ENCODE measurements at places on chromosomes 1 and 21. TPM values are rescaled to one million over a fixed set of nuclear protein-coding genes. Genes with fewer than 3 reads are reported as not detected.

The PGBD5 gene
- total RNA-seq, result 2.1 TPM

The NOS1AP gene
- total RNA-seq, result 0.05 TPM

The HLCS gene
- 5.4 TPM for total RNA-seq

The KIF26B gene
- 1.6 TPM for total RNA-seq

The TNFRSF4 gene
- total RNA-seq, result 12.7 TPM

The OXCT2 gene
- total RNA-seq, result 2.6 TPM

The SPRR5 gene
- not detected for total RNA-seq

The IQGAP3 gene
- total RNA-seq, result 2.5 TPM

The MYCL gene
- total RNA-seq, result 12.4 TPM

The LRRC53 gene
- total RNA-seq, result 0.19 TPM

The GABRD gene
- 0.14 TPM for total RNA-seq

The CHAF1B gene
- 6.1 TPM for total RNA-seq

The HTR6 gene
- not detected for total RNA-seq

The AHDC1 gene
- 4.2 TPM for total RNA-seq

The KCNH1 gene
- 0.85 TPM for total RNA-seq

The ZNF670 gene
- 4.7 TPM for total RNA-seq

The LAMTOR5 gene
- total RNA-seq, result 144 TPM

The CD55 gene
- 11.9 TPM for total RNA-seq

The RAB3B gene
- total RNA-seq, result 0.24 TPM

The URB1 gene
- 4.7 TPM for total RNA-seq

The GUCA2B gene
- total RNA-seq, result 0.28 TPM

The HSF2BP gene
- total RNA-seq, result 0.80 TPM

The TMEM125 gene
- total RNA-seq, result 0.42 TPM

The LEFTY1 gene
- total RNA-seq, result 0.47 TPM

The TMEM269 gene
- total RNA-seq, result 0.05 TPM

All from thymus (tissue), 14 donors.